ENCODE measurements at places on chromosomes 3 and 15.

DNA sequence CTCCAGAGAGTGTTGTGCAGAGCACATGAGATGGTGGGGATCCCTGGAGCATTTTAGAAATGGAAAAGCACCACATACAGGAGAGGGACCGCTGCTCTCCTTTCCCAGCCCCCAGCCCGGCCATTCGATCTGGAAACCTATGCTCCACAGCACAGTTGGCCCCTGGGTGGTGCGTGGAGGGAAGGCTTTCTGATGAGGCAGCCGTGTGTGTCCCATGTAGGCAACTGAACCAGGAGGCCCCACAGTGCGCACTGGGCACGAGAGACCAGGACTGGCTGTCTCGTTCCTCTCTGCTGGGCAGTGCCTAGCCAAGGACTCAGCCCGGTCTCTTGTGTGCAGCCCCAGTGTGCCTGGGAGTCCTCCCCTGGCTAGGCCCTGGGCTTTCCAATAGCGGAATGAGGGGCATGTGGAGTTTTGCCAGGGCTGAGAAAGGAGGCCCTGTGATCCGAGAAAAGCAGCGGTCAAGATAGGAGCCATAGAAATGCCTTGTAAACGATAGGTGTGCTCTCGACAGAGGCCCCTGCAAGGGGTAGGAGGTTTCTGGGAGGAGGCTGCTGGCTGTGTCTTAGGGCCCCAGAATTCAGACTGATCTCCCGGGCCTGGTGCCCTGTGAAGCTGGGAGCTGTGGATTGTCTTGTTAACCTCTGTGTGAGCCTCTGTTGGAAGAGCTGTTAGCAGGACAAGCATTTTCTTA is 39.0 kb downstream of the CHDH start:
- no peak for DNase-seq

DNA sequence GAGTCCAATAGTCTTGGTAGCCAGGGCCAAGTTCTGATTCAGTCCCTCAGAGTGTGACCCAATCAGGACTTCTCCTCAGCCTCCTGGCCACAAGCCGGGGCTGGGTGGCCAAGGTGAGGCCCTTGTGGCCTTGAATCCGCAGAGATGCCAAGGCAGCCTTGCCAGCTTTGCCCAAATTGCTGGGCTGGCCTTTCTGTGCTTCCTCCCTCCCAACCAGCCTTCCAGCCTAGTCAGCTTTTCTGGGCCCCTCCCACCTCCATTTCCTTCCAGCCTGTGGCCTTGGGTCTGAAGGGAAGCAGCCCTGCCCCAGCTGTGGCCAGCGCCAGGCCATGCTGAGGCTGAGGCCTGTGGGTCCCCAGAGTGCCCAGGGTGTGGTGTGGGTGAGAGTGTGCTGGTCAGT is 34.3 kb upstream of the ANKDD1A start:
- no peak for DNase-seq

- no peak for DNase-seq
Observed at GRCh38 chr3:121957674-121958415, 63.6 kb downstream of the SLC15A2 start.

GRCh38 chr15:34657469-34658127 is 74.1 kb upstream of the GOLGA8B start:
- DNase-seq = no peak

DNA sequence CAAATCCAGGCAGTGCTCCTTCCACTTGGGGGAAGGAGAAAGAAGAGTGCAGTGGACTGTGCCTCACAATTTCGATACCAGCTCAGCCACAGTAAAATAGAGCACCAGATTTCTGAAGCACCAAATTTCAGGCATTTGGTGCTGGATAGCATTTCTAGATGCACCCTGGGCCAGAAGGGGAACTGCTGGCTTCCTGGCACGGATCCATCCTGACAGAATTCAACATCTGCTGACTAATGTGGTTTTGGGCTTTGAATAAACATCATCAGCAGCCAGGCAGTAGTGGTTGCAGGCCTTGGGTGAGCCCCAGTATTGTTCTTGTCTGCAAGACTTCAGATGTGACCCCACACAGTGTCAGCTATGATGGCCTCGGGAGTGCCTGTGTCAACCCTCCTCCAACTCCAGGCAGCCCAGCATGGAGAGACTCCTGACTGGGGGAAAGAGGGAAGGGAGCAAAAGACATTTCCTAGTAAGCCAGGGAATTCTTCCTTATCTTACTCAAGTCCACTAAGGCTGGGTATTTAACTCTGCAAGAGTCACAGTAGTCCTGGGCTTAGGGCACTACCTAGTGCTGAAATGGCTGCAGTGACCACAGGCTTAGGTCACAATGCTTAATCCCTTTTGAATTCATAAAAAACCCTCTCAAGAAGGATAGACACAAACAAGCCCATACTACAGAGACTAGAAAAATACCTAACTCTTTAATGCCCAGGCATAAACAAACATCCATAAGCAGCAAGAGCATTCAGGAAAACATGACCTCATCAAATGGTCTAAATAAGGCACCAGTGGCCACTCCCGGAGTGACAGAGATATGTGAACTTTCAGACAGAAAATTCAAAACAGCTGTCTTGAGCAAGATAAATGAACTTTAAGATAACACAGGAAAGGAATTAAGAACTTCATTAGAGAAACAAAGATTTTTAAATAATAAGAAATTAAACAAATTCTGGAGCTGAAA is 74.7 kb downstream of the SPATA16 start:
- peak; percentile 9 for DNase-seq

Data from RKO (cell line).